Renal cortex interstitium (tissue), 15 donors: ENCODE measurements at places on chromosomes 7 and 10. TPM values are rescaled to one million over a fixed set of nuclear protein-coding genes. Genes with fewer than 3 reads are reported as not detected.

The SPAM1 gene
- polyA plus RNA-seq: not detected

DNA sequence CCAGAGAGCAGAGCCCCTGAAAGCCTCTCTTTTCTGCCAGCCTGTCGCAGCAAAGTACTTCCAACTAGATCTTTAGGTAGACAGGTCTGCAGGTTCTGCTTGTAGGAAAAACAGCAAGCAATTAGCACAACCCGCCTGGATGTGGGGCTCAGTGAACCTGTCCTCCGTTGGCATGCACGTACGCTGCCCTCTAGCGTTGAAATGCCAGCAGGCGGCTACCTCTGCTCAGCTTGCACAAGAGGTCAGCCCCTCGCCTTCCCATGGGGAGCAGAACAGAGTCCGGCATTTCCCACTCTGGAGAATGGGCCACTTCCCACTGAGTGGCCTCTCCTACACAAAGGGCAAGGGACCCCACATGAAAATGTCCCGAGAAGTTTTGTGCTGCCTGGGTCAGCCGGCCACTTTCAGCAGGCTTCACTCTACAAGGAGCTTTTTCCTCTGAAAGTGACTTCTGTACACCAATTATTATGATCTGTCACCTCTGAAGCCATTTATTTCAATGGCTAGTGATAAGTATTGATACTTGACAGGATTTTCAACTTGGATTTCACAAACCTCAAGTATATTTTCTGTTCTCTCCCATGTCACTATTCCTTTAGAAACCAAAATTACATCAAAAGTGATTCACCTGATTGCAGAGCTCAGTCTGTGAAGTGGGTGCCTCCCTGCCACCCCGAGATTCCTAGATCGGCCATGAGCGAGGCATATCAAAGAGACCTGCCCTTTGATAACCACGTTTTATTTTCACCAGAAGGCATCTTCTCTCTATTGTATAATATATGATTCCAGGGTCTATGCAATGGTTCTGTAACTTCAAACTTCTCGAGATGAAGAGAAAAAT lies 56.7 kb downstream of the JCAD start:
- peak; percentile 61 for DNase-seq

GRCh38 chr10:57472823-57473619 lies 794.7 kb downstream of the IPMK start:
- DNase-seq: no peak

The CALML5 gene
- polyA plus RNA-seq: not detected

The PRXL2A gene
- 138 TPM for polyA plus RNA-seq
